Adipocyte (in vitro differentiated cells): ENCODE measurements at places on chromosomes 1 and 21.
A peak's percentile ranks its signal among the peaks of the same experiment; 100 is the strongest.

DNA sequence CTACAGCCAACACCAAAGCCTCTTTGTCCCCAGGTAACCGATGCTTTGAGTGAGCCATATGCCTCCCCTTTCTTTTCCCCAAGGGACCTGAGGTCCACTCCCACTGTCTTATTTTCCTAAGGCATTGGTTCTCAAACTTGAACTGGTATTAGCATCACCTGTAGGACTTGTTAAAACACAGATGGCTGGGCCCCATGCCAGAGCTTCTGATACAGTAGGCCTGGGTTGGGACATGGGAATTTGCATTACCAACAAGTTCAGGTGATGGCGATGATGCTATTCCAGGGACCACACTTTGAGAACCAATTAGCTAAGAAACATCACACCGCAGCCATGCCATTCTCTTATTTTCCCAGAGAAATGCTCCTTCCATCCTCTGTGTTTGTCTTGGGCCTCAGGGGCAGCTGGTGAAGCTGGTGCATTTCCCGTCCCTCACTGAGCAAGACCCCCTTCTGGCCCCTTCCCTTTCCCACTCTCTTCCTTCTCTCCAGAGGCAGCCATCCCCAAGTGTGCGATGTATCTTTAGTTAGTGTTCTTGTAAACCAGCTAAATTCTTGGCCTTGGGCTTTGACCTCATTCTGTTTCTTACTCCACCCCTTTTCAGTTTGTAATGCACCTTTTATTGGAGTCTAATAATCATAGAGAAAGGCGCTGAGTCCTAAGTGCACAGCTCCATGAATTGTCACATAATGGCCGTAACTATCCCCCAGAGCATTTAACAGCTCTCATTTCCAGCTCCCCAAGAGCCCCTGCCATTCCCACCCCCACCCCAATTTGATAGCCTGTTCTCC lies 14.2 kb upstream of the TTC22 start:
- DNase-seq: no peak

- peak; percentile 88 for DNase-seq
These were observed 280.5 kb upstream of the SGIP1 start for GRCh38 chr1:66253330-66253921.

DNA sequence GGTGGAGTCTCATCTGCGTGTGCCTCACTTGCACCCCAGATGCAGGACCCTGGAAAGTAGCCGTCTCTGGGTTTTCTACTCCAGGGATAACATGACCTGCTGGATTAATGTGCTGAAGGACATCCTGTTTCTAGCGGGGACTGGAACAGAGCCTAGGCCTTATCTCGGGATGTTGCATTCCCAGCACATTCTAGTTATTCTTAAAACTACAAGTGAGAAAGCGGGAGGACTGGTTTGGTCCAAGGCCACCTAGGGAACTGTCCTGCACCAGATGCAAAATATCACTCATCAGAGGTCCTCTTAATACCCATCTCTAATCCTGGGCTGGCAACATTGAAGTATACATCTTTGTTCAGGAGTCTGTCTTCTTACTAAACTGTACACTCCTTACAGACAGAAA lies 179.9 kb downstream of the ZC3H11B start:
- no peak for DNase-seq

DNA sequence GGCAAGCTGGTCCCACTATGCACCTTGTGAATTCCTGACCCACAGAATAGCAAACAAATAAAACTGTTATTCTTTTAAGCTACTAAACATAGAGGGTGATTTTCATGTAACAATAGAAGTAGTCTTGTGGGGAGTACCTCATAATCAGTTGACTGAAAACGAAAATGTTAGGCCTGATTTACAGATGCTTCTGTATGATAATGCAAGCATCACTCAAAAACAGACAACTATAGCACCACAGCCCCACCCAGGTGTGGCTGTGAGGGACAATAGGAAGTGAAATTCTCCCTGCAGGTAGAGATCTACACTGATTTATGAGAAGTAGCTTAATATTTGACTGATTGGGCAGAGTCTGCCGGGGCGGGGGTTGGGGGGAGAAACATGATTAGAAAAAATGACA lies 26.5 kb upstream of the KRTAP19-8 start:
- DNase-seq: no peak

- peak; percentile 41 for DNase-seq
These were observed 104.1 kb downstream of the KCNN3 start for GRCh38 chr1:154765970-154766369.

DNA sequence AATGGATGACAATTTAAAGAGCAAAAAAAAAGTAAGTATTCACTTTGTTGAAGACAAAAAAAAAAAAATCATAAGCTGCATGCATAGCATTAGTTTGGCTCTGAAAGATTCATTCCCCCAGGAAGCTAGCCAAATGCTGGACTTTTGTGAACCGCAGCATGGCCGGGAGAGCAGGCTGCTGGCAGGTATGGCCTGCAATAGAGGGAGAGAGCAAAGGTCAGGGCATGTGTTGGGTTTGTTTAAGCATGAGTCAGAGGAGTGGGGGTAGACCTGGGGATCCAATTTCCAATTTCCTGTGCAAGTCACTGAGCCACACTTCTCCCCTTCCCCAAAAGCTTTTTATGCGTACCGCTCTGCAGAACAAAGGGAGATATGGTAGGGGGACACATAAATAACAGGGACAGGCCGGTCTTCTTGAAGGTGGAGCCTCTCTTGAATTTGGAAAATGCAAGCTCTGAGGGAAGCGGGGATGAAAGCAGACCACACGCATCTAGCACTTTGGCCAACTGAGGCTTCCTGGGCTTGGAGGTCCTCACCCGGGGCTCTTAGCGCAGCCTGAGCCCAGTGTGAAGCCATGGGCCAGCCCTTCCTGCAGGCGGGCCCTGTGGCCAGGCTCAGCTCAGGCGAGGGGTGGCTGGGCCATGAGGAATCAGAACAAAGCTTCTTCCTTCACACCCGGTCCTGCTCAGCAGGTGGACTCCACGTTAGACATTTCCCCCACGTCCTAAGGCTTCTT lies 171.1 kb downstream of the TOMM20 start:
- peak; percentile 56 for DNase-seq

DNA sequence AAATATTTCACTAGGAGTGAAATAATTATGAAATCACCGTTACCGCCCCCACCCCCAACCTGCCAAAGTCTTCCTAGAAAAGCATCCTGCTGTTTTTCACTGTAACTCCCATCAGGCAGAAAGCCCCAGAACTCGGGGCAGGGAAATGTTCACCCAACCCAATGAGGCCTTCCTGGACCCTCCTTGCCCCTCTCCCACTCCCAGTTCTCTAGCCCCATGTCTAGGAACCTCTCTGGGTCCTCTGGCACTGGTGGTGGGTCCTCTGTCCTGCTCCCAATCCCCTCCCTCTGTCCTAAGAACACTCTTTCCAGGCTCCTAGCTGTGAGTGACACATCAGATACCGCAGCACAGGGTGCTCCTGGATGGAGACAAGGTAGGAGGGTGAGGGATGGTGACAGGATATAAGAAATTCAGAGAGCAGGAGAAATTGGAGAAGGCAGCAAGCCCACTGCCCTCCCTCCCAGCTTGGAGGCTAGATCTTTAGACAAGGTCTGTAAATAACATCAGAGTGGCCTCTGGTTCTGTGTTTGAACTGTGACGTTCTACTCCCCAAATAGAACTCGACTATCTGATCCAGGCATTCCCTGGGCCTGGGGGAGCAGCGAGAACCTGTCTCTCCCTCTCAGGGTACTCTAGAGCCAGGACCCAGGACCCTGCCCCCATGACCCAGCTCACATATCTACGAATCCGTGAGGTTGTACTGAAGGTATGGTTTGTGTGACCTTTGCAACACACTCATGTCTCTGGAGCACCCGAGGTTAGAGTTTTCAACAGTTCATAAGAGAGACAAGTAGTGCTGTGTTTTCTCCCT lies 23.3 kb upstream of the BTG2 start:
- DNase-seq: no peak

GRCh38 chr1:39238476-39238875 lies 34.0 kb downstream of the MACF1 start:
- DNase-seq: peak; percentile 63

- no peak for DNase-seq
These were observed 113.7 kb upstream of the DPYD start for GRCh38 chr1:98034505-98034904.

- peak; percentile 71 for DNase-seq
These were observed 45.5 kb downstream of the TGFB2 start for GRCh38 chr1:218390618-218391017.

- DNase-seq: no peak
These were observed 43.0 kb downstream of the PLA2G4A start for GRCh38 chr1:186871784-186872183.

DNA sequence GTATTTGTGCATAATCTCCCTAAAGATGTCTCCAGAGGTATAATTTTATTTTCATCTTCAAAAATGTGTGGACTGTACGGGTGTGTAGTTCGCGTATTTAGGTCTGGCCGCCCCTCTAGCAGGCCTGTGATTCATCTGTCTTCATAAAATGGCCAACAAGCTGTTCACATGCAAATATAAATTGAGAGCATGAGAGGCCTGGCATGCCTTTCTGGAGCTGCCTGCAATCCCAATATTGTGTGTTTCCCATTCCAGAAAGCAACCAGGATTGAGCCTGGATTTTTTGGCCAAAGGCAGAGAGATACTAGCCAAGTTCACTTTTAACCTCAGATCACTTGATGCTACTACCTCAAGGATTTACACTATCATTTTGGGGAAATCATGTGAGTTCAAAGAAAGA lies 197.2 kb downstream of the NFIA start:
- DNase-seq: no peak

DNA sequence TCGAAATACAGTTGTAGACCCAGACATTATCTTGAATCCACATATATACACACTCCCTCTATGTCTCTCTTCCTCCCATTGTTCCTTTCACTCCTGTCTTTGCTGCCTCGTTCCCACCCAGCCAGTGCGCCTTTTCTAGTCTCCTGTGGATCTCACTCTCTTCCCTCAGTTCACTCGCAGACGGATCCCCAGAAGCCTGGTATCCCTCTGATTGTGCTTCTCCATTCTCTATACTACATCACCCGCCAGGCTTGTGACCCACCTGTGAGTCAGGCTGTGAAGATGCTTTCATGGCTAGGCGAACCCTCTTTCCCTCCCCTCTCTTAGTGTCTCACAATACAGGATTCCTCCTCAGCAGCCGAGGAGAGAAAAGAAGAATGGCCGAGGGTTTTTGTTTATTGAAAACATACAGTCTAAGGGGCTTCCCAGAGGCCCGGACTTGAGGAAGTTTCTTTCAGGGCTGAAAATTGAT lies 1.5 kb downstream of the HCN3 start:
- no peak for DNase-seq

DNA sequence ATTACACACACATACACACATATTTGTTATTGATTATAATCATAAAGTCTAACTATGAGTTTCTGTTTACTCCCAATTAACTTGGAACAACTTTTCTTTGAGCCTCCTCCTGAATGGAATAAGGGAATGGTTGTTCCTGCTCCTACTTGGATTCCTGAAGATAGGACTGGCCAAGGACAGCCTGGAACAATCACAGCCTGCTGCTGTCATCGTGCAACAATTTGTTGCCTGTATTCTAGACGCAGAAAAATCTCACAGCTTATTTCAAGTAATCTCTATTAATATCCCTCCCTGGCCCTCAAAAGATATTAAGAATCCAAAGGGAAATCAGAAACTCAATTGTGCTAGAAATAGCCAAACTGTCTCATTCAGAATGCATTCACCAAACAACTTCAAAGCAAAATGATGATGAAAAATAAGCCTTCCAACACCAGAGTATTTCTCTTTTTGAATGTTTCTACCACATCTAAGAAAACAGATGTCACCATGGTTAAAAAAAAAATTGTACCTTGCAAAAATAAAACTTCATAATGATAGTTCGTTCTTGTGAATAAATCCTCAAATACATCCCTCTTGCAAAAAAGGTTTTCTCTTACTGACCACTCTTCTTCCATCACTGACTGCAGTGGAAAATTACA lies 30.9 kb downstream of the RCAN1 start:
- DNase-seq: no peak

DNA sequence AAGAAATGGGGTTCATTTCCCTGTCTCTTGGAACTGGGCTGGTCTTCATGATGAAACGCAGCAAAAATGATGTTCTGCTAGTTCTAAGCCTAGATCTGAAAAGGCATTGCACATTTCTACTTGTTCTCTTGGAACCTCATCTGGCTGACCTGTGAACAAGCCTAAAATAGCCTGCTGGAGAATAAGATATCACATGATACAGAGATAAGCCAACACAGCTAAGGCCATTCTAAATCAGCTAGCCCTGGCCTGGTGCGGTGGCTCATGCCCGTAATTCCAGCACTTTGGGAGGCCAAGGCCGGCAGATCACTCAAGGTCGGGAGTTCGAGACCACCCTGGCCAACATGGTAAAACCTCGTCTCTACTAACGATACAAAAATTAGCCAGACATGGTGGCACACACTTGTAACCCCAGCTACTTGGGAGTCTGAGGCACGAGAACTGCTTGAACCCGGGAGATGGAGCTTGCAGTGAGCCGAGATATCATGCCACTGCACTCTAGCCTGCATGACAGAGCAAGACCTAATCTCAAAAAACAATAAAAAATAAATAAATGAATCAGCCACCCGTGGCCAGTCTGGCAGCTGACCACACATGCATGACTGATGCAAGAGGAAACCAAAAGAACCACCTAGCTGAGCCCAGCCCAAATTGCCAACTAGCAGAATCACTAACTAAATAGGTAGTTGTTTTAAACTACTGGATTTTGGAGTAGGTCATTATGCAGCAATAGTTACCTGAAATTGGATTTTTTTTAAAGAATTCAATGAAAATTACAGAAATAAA lies 18.0 kb downstream of the CD244 start:
- DNase-seq: no peak

GRCh38 chr1:21904704-21905520 lies 32.2 kb downstream of the HSPG2 start:
- no peak for DNase-seq

DNA sequence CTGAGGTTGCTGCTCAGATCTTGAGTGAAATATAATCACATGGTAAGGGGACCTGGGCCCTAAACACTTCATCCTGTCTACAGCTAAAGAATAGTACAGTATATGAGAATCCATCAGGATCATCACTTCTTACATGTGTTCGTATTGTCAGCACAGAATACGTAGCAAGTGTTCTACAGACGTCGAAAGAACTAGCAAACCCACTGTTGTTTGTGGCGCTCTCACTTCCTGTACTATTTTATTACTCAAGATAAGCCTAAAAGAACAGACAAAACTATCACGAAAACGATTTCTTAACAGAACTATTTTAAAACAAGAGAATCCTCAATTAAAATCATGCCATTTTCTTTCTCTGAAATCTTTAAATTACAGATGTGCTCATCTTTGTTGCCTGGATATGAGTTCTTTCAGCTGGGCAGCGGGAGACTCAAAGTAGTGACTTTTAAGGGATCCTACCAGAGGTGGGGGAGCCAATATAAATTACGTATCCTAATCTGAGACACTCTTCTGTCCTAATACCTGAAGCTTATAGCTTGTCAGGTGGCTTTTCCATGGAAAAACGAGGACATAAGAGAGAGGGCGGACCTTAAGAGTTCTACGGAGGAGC lies 724 bp downstream of the ST7L start:
- peak; percentile 61 for DNase-seq

DNA sequence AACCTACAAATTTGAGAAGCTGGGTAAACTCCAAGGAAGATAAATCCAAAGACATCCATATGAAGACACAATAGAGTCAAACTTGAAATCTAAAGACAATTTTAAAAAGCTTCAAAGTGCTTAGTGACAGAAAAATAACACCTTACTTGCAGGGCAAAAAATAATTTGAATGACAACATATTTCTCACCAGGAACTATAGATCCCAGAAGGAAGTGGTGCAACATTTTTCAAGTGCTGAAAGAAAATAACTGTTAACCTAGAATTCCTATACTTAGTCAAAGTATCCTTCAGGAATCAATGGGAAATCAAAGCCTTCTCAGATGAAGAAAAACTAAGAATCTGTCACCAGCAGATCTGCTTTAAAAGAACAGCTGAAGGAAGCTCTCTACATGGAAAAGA lies 184.4 kb downstream of the HLX start:
- DNase-seq: no peak

- DNase-seq: peak; percentile 82
These were observed 868 bp downstream of the ZBTB40 start for GRCh38 chr1:22452481-22452957.
